Calu3 (cell line): ENCODE measurements at places on chromosomes 7 and 10. TPM values are rescaled to one million over a fixed set of nuclear protein-coding genes. Genes with fewer than 3 reads are reported as not detected.

DNA sequence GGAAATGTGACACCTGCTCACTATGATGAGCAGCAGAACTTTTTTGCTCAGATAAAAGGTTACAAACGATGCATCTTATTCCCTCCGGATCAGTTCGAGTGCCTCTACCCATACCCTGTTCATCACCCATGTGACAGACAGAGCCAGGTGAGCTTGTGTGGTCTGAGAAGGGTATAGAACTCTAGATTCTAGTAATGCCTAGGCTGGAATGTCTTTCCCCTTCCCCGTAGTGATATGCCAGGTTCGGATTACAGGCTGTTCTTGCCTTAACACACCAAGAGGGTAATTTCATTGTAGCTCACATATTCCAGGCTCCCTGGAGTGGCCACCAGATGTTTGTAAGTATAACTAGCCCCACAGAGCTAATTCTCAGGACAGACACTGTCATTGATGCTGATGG lies 9.2 kb downstream of the HIF1AN start:
- no peak overlapping the region for H3K4me3 ChIP-seq
- H3K27me3 ChIP-seq, result no peaks in the 10 kb centered on the region
- no peaks in the 10 kb centered on the region for H3K4me1 ChIP-seq
- DNase-seq, result no peak

- H3K27ac ChIP-seq, result no peak overlapping the region
- H3K36me3 ChIP-seq, result no peaks in the 10 kb centered on the region
- no peak overlapping the region for H3K4me3 ChIP-seq
- H3K27me3 ChIP-seq, result peaks cover 63% of the 10 kb centered on the region
Measured at GRCh38 chr10:132117146-132117545, 51.4 kb downstream of the JAKMIP3 start.

DNA sequence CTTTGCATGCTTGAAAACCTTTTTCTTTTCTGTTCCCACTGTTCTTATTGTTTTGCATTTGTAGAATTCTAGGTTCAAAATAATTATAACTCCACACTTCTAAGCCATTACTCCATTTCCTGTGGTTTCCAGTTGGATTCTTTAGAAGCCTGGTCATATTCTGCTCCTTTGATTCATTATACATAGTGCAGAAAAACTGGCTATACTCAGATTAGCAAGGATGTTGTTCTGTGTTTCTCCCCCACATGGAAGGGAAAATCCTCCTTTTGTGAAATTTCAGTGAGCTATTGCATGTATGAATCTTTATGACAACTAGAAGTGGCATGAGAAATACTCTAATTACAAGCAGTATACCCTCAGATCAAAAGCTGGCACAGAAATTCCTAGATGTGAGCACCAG lies 79.5 kb downstream of the SLC13A1 start:
- H3K27ac ChIP-seq, result no peak overlapping the region

- no peak overlapping the region for H3K27ac ChIP-seq
- no peaks in the 10 kb centered on the region for H3K4me1 ChIP-seq
- no peak for DNase-seq
- no peak overlapping the region for H3K4me3 ChIP-seq
- no peaks in the 10 kb centered on the region for H3K27me3 ChIP-seq
- peaks cover 4% of the 10 kb centered on the region for H3K36me3 ChIP-seq
Measured at GRCh38 chr10:132648851-132649528, 111.4 kb downstream of the INPP5A start.

DNA sequence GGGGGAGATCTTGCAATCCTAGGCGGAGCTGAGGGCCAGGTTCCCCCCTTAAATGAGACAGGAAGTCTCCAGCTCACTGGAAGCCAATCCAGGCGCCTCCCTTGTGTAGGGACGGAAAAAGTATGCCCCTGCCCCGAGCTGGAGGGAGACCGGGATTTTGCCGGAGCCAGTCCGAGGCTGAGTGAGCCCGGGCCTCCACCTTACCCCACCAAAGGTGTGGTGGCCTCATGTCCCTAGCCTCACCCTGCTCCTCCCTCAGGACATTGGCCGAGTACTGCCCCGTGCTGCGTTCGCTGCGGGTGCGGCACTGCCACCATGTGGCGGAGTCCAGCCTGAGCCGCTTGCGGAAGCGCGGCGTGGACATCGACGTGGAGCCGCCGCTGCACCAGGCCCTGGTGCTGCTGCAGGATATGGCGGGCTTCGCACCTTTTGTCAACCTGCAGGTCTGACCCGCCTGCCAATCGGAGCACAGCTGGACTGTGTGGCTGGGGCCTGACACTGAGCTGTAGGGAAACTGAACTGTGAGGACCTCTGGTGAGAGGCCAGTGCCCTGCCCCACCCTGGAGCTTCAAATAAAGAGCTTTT lies 2.0 kb downstream of the FBXL15 start:
- H3K4me3 ChIP-seq, result peak overlapping the region; percentile 92
- DNase-seq, result peak; percentile 84
- peaks cover 13% of the 10 kb centered on the region for H3K27me3 ChIP-seq
- H3K4me1 ChIP-seq, result peaks cover 16% of the 10 kb centered on the region

GRCh38 chr7:366161-366803 lies 76.3 kb downstream of the FOXL3 start:
- no peak for DNase-seq
- no peak overlapping the region for H3K4me3 ChIP-seq
- peaks cover 8% of the 10 kb centered on the region for H3K4me1 ChIP-seq
- no peak overlapping the region for H3K27ac ChIP-seq

DNA sequence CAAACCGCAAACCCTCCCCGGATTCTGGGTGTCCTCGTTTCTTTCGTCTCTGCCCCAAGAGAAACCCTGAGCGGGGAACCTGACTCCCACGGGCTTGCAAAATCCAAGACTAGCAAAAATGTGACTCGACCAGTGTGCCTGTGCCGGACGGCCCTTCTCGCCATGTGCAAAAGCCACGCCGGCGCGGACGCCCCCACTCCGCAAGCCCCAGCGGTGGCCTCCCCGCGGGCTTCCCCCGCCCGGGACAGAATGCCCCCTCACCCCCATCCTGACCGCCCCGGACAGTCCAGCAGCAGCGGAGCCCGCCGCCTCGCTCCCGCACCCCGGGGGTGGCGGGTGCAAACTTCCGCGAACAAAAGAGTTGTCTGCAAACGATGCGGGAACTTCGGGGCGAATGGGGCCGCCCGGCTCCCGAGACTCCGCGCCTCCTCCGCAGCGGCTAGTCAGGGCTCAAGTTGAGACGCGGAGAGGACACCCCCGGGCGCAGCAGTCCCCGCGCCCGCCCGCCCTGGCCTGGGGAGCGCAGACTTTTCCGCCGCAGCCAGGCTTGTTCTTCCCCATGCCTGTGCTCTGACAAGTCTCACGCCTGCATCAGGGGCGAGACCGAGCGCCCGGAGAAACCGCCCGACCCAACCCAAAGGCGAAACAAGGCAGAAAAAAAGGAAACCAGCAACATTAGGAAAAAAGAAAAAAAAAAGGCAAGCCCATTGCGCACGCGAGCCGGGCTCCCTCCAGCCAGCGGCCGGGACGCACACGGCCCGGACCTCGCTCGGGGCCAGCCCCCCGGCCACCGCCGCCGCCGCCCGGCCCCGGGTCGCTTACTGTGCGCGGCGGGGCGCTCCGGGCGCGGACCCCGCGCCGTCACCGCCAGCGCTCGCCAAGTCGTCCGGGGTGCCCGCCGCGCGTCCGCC lies 732 bp downstream of the FAM53B start:
- H3K36me3 ChIP-seq, result peaks cover 15% of the 10 kb centered on the region
- H3K27ac ChIP-seq, result peak overlapping the region; percentile 89
- H3K4me3 ChIP-seq, result peak overlapping the region; percentile 96

- H3K27me3 ChIP-seq, result peaks cover 16% of the 10 kb centered on the region
- no peaks in the 10 kb centered on the region for H3K36me3 ChIP-seq
- no peaks in the 10 kb centered on the region for H3K4me1 ChIP-seq
- DNase-seq, result peak; percentile 64
Measured at GRCh38 chr10:11424456-11425295, 186.8 kb downstream of the USP6NL start.

DNA sequence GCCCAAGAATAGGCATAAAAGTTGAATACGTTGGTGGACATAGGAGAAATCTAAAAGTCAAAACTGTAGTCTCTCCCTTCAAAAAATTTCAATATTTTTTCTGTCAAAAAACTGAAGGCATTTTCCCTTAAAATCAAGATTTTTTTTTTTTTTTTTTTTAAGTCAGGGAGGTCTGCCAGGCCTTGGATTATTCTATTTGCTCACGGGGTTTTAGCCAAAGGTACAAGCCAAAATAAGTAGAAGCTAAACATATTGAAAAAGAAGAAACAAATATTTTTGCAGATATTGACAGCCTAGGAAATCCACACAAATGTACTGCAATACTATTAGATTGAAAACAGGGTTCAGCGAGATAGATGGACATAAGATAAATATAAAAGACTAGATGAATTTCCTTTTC lies 190.1 kb upstream of the PLXDC2 start:
- H3K36me3 ChIP-seq, result no peaks in the 10 kb centered on the region
- no peaks in the 10 kb centered on the region for H3K27me3 ChIP-seq
- DNase-seq, result no peak

DNA sequence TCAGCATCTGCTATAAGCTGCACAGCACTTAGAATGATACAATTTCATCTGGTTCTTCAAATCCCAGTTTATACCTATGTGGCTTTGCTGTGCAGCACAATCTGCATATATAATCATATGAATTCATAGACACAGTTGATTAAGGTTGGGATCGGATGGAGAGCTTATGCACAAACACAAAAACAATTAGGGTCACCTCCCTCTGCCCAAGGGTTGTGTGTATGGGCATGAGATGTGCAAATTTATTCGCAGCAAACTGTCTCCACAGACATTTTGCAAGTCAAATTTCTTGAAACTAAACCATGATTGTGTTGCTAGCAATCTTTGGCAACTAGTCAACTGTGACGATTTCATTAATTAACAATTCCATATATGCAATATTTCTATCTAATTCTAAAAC lies 955.7 kb downstream of the SORCS3 start:
- no peak overlapping the region for H3K4me3 ChIP-seq
- H3K27ac ChIP-seq, result no peak overlapping the region
- no peaks in the 10 kb centered on the region for H3K27me3 ChIP-seq
- DNase-seq, result no peak

GRCh38 chr10:132306343-132306685 lies 1.4 kb downstream of the STK32C start:
- H3K27ac ChIP-seq, result no peak overlapping the region
- peaks cover 23% of the 10 kb centered on the region for H3K36me3 ChIP-seq
- H3K4me3 ChIP-seq, result peak overlapping the region; percentile 80

- no peaks in the 10 kb centered on the region for H3K36me3 ChIP-seq
- no peak overlapping the region for H3K4me3 ChIP-seq
- no peaks in the 10 kb centered on the region for H3K4me1 ChIP-seq
- no peak overlapping the region for H3K27ac ChIP-seq
- no peak for DNase-seq
- no peaks in the 10 kb centered on the region for H3K27me3 ChIP-seq
Measured at GRCh38 chr10:96820765-96821164, 11.3 kb upstream of the LCOR start.

GRCh38 chr10:52658112-52658511 lies 114.5 kb downstream of the MBL2 start:
- DNase-seq, result no peak
- H3K4me1 ChIP-seq, result no peaks in the 10 kb centered on the region
- no peak overlapping the region for H3K27ac ChIP-seq
- no peak overlapping the region for H3K4me3 ChIP-seq
- no peaks in the 10 kb centered on the region for H3K36me3 ChIP-seq
- no peaks in the 10 kb centered on the region for H3K27me3 ChIP-seq

- no peak overlapping the region for H3K27ac ChIP-seq
- no peaks in the 10 kb centered on the region for H3K4me1 ChIP-seq
- no peaks in the 10 kb centered on the region for H3K27me3 ChIP-seq
- H3K36me3 ChIP-seq, result no peaks in the 10 kb centered on the region
- H3K4me3 ChIP-seq, result no peak overlapping the region
Measured at GRCh38 chr10:130350996-130351395, 214.8 kb downstream of the GLRX3 start.

- peaks cover 49% of the 10 kb centered on the region for H3K27me3 ChIP-seq
- H3K4me3 ChIP-seq, result peak within 1 kb of the TSS; percentile 71
- peak; percentile 90 for DNase-seq
- H3K27ac ChIP-seq, result no peak within 1 kb of the TSS
- peaks cover 10% of the 10 kb centered on the region for H3K4me1 ChIP-seq
Measured at GRCh38 chr7:27199849-27200760, at the start of gene HOXA13. HOXA13 (minus strand) TSS chr7:27200091; CDS start chr7:27200077, 14 bp downstream.

GRCh38 chr7:86953653-86954336 lies 105.7 kb downstream of the ELAPOR2 start:
- H3K36me3 ChIP-seq, result no peaks in the 10 kb centered on the region
- H3K4me1 ChIP-seq, result no peaks in the 10 kb centered on the region

DNA sequence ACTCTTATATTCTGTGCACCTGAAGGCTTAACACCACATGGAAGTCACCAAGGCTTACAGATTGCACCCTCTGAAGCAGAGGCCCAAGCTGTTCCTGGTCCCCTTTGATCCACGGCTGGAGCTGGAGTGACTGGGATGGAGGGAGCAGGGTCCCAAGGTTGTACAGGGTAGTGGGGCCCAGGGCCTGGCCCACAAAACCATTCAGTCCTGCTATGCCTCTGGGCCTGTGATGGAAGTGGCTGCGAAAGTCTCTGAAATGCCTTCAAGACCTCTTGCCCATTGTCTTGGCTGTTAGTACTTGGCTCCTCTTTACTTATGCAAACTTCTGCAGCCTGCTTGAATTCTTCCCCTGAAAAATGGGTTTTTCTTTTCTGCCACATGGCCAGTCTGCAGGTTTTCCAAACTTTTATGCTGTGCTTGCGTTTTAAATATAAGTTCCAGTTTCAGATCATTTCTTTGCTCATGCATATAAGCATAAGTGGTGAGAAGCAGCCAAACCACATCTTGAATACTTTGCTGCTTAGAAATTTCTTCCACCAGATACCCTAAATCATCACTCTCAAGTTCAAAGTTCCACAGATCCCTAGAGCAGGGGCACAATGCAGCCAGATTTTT lies 53.4 kb downstream of the AKR1D1 start:
- no peak for DNase-seq
- peaks cover 13% of the 10 kb centered on the region for H3K4me1 ChIP-seq
- H3K27me3 ChIP-seq, result no peaks in the 10 kb centered on the region
- no peak overlapping the region for H3K27ac ChIP-seq
- no peaks in the 10 kb centered on the region for H3K36me3 ChIP-seq
- no peak overlapping the region for H3K4me3 ChIP-seq

- DNase-seq, result no peak
- peaks cover 29% of the 10 kb centered on the region for H3K27me3 ChIP-seq
- H3K27ac ChIP-seq, result no peak overlapping the region
Measured at GRCh38 chr7:39811161-39811614, 138.9 kb upstream of the CDK13 start.

GRCh38 chr7:11082552-11083213 lies 109.0 kb downstream of the PHF14 start:
- H3K36me3 ChIP-seq, result no peaks in the 10 kb centered on the region
- H3K27ac ChIP-seq, result peak overlapping the region; percentile 41
- H3K4me3 ChIP-seq, result no peak overlapping the region
- DNase-seq, result no peak
- peaks cover 8% of the 10 kb centered on the region for H3K4me1 ChIP-seq

GRCh38 chr7:98727146-98727709 lies 110.1 kb downstream of the NPTX2 start:
- H3K4me3 ChIP-seq, result no peak overlapping the region
- H3K36me3 ChIP-seq, result no peaks in the 10 kb centered on the region
- no peak for DNase-seq

- no peak for DNase-seq
- H3K27me3 ChIP-seq, result peaks cover 12% of the 10 kb centered on the region
- no peak overlapping the region for H3K4me3 ChIP-seq
- H3K36me3 ChIP-seq, result no peaks in the 10 kb centered on the region
Measured at GRCh38 chr10:117398029-117398428, 22.8 kb upstream of the PDZD8 start.

The GNAI1 gene
- 14.7 and 20.5 TPM in 2 replicates for total RNA-seq

The OR2A1 gene
- not detected in 2 replicates for total RNA-seq

The NRP1 gene
- 96.3 and 99.1 TPM in 2 replicates for total RNA-seq

The FAM237B gene
- not detected in 2 replicates for total RNA-seq

The OR2A5 gene
- not detected in 2 replicates for total RNA-seq

The SLC13A1 gene
- not detected in 2 replicates for total RNA-seq

The C10orf62 gene
- total RNA-seq, result 1.5 and 1.7 TPM in 2 replicates

The CD36 gene
- total RNA-seq, result not detected in 2 replicates

The GHRHR gene
- total RNA-seq, result not detected in 2 replicates
